ENCODE measurements at places on chromosomes 12 and 14.
A peak's percentile ranks its signal among the peaks of the same experiment; 100 is the strongest.

- DNase-seq = no peak
These were observed 87.3 kb downstream of the TTLL5 start for GRCh38 chr14:75748336-75748735.

- no peak for DNase-seq
These were observed 56.5 kb downstream of the KDM2B start for GRCh38 chr12:121524196-121524916.

GRCh38 chr12:20410734-20411133, 42.4 kb downstream of the PDE3A start:
- no peak for DNase-seq

- DNase-seq = no peak
These were observed 308.7 kb upstream of the DIO3 start for GRCh38 chr14:101252443-101253214.

DNA sequence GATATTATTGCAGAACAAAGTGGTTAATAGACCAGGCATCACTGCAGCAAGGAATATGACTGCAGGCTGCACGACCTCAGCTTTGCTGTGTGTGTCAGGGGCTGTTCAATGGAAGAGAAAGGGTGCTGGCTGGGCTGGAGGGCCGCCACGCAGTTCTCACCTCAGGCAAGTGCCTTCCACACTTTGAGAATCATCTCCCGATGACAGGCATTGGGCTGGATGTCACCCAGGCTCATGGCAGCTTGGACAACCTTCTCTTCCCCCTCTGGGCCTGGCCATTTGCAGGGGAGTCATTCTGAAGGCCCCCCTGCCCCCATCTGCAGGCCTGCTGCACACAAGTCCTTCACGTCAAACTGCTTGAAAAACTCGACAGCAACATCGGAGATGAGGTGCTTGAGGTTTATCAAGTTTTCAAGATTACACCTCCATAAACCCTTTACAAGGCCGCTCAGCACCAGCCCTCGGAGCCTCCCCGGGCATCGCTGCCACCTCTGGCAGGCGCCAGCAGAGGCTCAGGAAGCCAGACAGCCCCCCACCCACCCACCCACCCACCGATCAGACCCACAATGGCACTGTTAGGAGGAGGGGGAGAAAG, 165.9 kb upstream of the GSC start:
- no peak for DNase-seq

DNA sequence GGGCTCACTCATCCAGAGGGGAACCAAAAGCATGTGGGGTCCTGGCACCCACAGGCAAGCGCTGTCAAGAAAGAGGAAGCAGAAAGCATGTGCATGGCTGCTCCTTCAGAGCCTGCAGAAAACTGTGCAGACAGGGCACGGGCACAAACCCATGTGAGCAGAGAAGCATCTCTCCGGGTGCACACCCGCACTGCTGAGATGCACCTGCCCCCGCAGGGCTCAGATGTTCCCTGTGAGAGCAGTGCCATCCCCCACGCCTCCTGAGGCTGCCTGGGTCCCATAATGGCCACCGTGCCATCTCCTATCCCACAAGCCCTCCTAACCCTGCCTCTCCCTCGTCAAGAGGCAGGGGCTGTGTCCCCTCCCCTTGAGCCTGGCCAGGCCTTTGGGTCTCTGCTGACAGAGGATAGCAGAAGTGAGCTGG, 32.3 kb upstream of the INF2 start:
- peak; percentile 13 for DNase-seq

DNA sequence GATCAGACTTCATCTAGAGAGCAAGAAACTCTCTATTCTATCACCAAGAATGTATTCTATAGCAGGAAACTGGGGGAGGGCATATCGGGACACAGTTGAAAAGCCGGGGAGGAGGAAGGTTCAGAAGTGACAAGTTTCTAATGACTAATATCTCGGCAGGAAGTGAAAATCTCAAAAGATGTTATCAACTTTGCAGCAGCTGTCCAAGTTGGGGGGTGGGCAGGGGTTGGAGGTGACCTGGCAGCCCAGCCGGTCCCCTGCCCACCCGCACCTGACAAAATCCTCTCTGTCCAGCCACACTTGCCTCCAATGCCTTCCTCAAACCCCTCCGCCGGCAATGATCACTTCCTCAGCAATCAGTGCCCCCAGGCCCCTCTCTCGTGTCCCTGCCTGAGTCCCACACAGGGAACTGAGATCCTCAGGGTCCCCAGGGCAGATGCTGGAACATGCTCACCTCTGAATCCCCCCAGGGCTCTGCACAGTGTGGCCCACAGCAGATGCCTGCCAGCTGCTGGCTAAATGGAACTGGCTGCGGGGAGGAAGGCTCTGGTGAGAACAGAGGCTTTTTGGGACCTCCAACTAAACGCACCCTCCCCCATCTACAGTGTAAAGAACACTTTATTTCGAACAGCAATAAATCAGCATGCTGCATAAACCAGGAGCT, 43.9 kb downstream of the CCDC88C start:
- DNase-seq = peak; percentile 26

GRCh38 chr14:73209953-73210352, 27.4 kb upstream of the PAPLN start:
- DNase-seq = no peak

DNA sequence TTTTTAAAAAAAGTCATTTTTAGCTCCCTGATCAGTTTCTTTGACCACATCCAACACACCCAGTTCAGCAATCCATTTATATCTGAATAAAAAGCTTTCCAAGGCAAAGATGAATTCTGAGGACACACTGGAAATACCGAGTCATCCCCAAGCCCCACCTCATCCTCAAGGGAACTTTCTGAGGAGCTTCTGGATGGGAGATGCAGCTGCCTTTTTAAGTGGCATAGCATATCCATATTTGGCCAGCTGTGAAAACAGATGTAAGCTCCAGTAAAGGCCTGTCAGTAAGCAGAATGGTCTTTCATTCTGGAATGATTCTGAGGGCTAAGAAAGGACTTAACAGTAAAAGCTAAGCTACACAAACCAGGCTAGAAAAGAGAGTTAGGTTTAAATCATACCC, 18.4 kb downstream of the ZFYVE1 start:
- no peak for DNase-seq

GRCh38 chr12:68786929-68787328, 21.0 kb upstream of the MDM2 start:
- no peak for DNase-seq

- DNase-seq = no peak
These were observed 37.0 kb downstream of the WASHC3 start for GRCh38 chr12:102024765-102025164.

- DNase-seq = no peak
These were observed 485.2 kb downstream of the VRK1 start for GRCh38 chr14:97282210-97283004.

- peak; percentile 1 for DNase-seq
These were observed 230.5 kb downstream of the SLC25A21 start for GRCh38 chr14:36941783-36942521.

GRCh38 chr12:18975933-18976332, 153.6 kb upstream of the PLEKHA5 start:
- DNase-seq = no peak

GRCh38 chr12:115132145-115132544, 448.2 kb upstream of the TBX3 start:
- DNase-seq = no peak

GRCh38 chr14:68282479-68283377, 463.1 kb downstream of the RAD51B start:
- DNase-seq = peak; percentile 30

DNA sequence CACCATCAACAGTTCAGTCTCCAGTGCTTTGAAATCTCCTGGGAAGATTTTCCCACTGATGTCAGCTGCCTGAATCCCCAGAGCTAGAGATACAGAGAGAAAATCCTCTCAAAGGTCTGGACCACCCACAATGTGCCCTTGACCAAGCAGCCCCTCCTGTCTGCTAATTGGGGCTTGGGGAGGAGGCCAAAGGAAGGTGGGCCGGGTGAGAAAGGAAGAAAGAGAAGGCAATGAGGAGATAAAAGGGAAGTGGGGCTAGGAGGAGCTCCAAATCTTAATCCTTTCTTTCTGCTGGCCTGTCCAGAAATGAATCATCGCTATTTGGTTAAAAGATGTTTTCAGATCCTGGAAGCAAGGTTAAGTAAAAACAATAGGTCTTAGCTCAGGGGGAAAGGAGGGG, 322.9 kb downstream of the BCL11B start:
- no peak for DNase-seq

GRCh38 chr12:130119241-130119861, 42.9 kb upstream of the FZD10 start:
- no peak for DNase-seq

DNA sequence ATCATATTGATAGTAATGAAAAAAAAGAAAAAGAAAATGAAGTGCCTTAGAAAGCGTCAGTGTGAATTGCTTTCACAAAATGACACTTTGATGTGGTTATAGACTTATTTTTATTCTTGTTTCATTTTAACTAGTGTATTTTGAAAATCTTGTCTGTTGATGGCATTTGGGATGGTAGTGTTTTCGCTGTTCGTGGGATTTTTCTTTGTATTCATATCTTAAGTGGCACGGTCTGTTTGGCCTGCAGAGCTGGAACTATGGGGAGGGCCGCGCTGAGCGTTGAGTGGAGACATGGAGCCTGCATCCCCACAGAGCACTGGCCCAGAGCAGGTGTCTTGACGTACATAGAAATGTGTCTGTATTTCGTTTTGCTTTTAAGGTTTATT, 61.6 kb downstream of the WDR20 start:
- no peak for DNase-seq

DNA sequence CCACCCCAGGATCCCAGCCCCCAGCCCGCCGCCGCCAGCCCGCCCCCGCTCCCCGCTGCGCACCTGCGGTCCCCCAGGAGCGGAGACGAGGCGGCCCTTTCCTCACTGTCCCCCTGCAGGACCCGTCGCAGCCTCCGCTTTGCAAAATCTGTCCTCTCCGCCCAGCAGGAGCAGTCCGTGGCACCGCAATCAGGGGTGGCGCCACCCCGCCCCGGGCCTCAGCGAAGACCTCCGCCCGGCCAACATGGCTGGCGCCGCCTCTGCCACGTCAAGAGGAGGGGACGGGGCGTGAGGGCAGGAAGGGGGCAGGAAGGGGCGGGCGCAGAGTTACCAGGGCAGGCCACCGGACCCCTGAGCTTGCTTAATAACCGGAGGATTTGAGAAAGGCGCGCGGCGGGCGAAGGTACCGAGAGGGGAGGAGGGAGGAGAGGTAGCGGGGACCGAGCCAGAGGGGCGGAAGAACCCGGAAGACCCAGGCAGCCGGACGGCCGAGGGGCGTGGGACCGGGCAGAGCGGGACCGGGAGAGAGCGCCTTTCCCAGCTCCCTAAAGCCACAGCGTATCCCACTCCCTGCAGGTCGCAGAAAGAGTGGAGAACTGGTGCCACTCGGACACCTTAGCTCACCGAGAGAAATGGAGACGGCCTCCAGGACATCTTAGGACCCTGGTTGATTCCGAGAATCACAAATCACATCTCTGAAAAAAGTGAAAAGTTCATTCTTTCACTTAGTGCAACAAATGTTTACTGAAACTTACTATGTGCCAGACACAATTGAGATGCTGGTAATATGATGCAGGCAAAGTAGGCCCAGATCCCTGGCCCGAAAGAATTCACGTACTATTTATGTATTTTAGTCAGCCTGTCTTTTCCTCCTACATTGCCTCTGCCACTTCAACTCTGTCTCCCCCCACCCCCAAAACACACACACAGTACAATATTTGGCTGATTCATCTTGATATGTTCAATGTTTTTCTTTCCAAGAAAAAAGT, at the start of gene SEC23A:
SEC23A (minus strand) TSS at position 267 of the 989 bp plus-strand sequence. CDS start 7,117 bp downstream, outside the sequence.
- peak; percentile 76 for DNase-seq

GRCh38 chr12:111636209-111636945, 37.3 kb upstream of the ATXN2 start:
- DNase-seq = no peak

- DNase-seq = peak; percentile 22
These were observed 148.7 kb downstream of the SMOC1 start for GRCh38 chr14:70027785-70028428.

- no peak for DNase-seq
These were observed 122.9 kb downstream of the TSPAN9 start for GRCh38 chr12:3200032-3200617.

DNA sequence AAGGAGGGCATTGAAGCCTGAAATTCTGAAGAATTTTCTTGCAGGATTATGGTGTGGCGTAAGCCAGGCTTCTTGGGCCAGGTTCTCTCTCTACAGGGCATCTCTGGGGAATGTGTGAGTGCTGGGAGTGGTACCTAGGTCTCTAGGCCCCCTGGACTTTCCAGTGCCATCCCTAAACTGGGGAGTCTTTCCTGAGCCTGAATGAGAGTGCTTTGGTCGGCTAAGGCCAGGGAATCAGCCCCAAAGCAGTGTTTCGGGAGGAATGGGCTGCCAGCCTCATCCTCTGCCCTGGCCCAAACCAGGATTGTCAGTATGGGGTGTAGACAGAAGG, 93.9 kb downstream of the CALM1 start:
- DNase-seq = no peak

GRCh38 chr14:68596701-68597100, 196.2 kb downstream of the ZFP36L1 start:
- no peak for DNase-seq

- no peak for DNase-seq
These were observed 100.5 kb downstream of the VEZT start for GRCh38 chr12:95318071-95318545.

DNA sequence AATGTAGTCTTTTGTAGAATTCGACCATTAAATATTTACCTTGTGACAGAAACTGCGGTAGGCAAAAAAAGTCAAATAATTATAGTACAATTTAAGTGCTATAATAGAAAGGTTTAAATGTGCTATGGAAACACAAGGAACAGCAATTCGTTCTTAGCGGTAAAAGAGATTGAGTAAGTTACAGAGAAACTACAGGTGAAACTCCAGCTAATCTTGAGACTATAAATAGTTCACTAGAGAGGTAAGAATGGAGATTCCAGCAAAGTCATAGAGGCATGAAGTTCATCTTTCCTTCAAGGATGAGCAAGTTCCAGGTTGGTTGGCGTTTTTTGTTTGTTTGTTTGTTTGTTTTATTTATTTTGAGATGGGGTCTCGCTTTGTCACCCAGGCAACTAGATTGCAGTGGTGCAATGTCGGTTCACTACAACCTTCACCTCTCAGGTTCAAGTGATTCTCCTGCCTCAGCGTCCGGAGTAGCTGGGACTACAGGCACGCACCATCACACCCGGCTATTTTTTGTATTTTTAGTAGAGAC, 878 bp upstream of the R3HDM2 start:
- DNase-seq = no peak

DNA sequence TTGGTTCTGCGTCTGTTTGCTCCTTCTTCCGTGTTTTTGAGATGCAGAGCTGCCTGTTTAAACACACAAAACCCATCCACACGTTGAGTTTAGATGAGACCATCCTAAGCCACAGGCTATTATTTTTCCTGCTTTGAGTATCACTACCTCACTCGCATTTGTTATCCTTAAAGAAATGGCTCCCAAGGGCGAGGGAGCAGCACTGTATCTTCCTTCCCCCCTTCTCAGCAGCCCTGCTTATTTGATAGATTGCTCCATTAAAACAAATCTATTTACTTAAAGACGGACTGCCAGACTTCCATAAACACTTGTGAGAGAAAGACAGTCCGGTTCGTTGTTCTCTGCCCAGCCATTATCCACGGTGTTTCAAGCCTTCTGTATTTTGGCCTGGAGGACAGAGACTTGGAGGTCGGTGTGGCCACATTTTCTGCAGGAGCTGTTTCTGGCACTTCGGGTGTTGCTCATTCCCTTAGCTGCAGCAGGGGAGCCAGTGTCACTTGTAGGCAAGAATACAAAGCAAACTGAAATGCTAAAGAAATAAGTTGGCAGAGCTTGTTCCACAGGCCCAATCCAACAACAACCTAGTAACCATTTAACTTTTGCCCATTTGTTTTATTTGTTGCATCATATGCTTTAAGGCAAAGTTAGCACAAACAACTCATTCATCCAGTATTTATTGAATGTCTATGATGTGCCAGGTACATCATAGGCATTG, 275.4 kb downstream of the TTC6 start:
- no peak for DNase-seq

GRCh38 chr12:24752763-24753462, 196.0 kb downstream of the BCAT1 start:
- no peak for DNase-seq
